ENCODE measurements at places on chromosomes 7 and 10.

DNA sequence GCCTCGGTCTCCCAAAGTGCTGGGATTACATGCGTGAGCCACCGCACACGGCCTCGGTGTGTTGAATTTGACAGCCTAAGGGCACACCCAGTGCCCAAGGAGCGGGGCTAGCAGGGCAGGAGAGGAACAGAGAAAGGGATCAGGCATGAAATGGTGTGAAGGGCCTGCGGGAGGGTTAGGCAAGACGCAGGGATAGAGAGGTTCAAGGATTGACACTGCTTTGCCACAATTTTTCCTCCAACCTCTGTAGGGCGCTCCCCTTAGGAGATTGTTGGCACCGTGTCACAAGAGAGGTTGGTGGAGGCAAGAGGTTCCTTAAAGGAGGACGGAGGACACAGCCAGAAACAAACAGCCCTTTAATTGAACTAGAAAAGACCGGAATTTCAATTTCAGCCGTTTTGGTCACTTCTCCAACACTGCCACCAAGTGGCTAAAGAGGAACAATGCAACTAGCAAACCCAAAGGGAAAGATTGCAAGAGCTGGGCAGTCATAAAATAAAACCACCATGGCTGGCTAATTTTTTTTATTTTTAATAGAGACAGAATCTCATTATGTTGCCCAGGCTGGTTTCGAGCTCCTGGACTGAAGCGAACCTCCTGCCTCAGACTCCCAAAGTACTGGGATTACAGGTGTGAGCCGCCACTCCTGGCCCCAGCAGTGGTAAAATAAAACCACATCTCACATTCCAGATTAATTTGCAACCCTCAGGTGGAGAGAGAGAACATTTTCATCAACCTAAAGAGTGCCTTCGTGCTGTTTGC lies 6.9 kb upstream of the CREB3L2 start:
- DNase-seq = peak; percentile 18

DNA sequence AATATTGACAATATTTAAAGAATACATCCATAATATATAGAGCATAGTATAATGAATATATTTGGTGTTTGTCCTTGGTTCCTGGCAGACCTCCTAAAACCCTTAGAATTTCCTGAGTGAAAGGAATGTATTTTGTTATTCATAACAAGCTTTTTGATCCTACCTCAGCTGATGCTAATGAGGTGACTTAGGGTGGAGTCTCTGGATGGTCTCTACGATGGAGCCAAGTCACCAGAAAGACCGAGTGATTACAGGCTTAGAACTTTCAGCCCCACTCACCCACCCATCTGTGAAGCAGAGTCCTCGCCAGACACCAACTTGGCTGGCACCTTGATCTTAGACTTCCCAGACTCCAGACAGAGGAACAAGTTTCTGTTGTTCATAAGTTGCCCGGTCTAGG lies 35.9 kb downstream of the UPF2 start:
- no peak for DNase-seq

DNA sequence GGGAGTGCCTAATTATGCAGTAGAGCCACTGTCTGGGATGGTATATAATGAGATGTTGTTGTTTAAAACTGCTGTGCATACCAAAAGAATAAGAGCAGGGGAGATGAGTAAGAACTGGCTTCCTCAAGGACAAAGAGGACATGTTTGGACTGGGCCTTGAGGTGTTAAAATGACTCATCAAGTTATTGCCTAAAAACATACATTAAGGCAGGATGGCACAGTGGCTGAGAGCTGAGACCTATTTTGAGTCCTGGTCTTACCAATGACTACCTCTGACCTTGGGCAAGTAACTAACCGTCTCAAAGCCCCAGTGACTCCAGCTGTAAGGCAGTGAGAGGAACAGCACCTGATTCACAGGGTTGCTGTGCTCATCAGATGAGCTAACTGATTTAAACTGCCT lies 71.1 kb downstream of the CFAP58 start:
- DNase-seq = no peak

- DNase-seq = no peak
Observed at GRCh38 chr10:25028711-25029110, 12.3 kb downstream of the THNSL1 start.

DNA sequence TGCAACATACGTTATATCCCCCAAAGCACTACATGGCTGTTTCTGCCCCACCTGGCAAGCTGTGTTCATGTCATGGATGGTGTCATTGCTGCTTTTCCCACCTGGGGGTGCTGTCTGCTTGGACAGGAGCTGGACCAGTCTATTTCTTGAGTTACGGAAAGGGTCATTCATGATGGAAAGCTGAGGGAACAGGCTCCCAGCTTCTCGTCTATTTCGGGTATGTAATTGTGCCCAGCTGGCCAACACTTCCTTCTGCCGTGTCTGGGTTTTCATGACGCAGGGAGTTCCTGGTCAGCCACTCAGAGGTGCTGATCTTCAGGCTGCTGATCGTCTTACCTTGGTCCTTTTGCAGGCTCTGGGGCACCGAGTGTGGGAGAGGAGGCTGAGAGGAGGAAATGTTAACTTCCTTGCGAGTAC lies 8.6 kb downstream of the BTBD16 start:
- DNase-seq = no peak

DNA sequence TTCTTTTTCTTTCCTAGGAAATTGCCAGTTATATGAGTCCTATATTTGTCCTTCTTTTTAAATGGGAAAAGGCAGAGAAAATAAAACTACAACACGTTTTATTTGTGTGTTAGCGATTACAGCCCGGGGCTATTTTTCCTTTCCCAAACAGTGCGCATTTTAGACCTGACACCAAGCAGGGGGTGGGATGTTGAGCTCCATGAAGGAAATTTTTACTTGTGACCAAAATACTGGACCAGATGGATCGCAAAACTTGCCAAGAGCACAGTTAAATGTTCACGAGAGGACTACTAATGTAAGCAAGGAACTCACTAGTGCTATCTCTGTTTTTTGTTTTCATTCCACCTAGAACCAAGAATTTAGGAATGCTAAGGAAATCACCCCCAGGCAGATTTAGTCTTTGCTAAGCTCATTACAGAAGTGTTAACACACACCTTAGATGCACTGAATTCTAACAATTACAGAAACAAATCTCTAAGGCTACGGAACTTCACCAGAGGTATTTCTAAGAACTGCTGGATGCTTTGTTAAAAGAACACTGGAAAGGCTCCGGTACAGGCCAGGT lies 114.8 kb downstream of the JAZF1 start:
- DNase-seq = no peak

- DNase-seq = no peak
Observed at GRCh38 chr7:91789086-91789485, 91.4 kb downstream of the MTERF1 start.

GRCh38 chr10:93595378-93596161 lies 5.5 kb downstream of the RBP4 start:
- no peak for DNase-seq
